ENCODE measurements at places on chromosomes 6 and 20. TPM values are rescaled to one million over a fixed set of nuclear protein-coding genes. Genes with fewer than 3 reads are reported as not detected.

DNA sequence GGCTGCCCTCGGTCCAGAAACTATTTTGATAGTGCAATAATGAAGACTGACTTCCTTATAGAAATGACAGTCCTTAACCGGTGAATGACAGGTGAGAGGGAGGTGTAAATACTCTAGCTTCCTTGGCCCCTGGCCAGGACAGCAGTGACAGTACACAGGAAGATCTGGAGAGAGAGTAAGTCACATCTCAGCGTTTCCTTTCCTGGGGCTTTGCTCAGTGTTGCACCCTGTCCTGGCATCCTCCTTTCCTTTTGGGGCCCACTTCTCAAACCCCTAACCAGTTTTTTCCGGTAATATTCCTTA, 336.9 kb downstream of the CD83 start:
- no peak for DNase-seq

GRCh38 chr6:139588076-139588639, 213.7 kb upstream of the CITED2 start:
- DNase-seq = no peak

DNA sequence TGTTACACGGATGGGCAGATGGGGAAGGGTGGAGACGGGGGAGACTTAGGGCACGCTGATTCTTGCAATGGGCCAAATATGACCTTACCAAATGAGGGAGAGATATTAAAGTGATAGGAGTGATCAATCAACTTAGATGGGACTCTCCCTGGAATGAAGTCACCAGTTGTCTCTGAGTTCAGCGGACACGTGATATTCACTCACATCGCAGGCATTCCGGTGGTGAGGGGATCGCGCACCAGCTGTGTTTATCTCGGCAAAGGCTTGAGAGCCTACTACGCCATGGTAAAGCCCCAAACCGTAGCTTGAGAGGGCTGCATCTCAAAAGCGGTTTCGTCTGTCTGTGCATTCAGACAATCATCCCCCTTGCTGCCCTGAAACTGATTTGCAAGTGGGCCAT, 5.5 kb downstream of the BMP7 start:
- DNase-seq = no peak

GRCh38 chr20:57849521-57850215, 139.9 kb upstream of the PMEPA1 start:
- DNase-seq = no peak

The ID1 gene
- polyA plus RNA-seq = 132 TPM

GRCh38 chr20:49765846-49766541, 46.6 kb upstream of the SLC9A8 start:
- DNase-seq = no peak

- no peak for DNase-seq
Observed at GRCh38 chr6:26403893-26404292, 1.8 kb downstream of the BTN3A1 start.

- DNase-seq = no peak
Observed at GRCh38 chr6:168047841-168048723, 30.9 kb downstream of the FRMD1 start.

DNA sequence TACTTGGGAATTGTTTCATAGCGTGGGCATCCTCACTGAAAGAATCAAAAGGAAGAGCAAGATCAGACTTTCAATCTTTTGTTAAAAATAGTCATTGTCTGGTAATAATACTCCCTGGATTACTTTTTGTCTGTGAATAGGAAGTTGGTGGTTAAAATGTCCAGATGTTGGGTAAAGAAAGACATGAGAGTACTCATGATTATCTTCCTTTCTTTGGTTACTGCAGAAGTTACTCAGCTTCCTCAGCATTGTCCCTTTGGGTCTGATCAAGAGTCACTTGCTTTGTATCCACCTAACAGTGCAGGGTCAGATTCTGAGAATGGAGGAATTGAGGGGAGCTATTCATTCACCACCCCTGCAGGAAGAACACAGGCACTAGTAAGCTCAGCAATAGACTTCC, 54.6 kb downstream of the RIN2 start:
- no peak for DNase-seq

- no peak for DNase-seq
Observed at GRCh38 chr6:170444811-170445211, 108.3 kb downstream of the PSMB1 start.

Data from left kidney (tissue), 8 donors.